Adipocyte (in vitro differentiated cells): ENCODE measurements at places on chromosomes 5 and 9.

- DNase-seq: peak; percentile 87
Measured at GRCh38 chr9:84343111-84343521, 2.6 kb upstream of the SLC28A3 start.

DNA sequence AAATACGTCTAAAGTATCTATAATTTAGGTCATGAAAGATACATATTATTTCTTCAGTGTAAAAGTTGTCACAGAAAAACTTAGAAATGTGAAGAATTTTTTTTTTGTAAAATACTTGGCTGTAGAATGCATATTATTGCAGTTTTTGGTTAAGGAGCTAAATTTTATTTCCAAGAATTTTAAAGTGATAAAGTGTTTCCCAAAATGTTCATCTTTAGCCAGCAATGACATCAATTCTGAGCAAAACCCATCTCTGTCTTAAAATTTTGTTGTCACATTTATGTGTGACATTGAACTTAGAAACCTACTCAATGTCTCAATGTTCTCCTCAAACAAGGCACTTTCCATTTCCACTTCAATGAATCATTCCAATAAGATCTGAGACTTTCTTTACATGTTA lies 47.8 kb upstream of the RPS23 start:
- no peak for DNase-seq

DNA sequence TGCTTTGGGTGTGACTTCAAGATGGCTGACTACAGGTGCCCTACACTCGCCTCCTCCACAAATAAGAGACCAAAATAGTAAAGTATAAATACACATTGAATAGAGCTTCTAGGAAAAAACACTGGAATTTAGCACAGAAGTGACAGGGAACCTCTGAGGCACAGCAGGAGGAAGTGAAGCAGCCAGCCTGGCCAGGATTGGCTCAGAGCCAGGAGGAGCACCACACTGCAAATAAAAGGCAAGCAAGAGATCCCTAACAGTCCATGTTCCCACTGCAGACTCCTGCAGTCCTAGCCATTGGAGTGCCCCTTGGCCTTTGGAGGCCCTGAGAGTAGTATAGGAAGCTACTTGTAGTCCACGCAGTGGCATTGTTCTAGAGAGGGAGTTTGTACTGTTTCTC lies 186.7 kb upstream of the TLX3 start:
- no peak for DNase-seq

- no peak for DNase-seq
Measured at GRCh38 chr5:38257308-38258041, 884 bp upstream of the EGFLAM start.

DNA sequence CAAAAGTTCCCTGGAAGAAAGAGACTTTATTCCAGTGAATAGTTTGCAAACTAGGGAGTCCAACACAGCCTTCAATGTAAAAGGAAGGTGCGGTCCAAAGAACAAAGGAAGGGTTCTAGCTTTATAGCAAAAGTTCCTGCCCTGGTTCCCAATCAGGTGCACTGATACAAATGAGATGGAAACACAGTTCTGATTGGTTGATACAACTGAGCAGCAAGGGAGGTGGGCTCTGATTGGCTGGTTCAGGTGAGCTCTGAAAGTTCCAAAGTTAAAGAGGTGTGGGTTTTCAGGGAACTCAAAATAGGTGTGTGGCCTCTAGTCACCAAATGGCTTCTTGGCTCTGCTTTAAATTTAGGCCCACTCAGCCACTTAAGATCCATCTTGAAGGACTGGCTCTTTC lies 43.1 kb downstream of the P4HA2 start:
- no peak for DNase-seq

DNA sequence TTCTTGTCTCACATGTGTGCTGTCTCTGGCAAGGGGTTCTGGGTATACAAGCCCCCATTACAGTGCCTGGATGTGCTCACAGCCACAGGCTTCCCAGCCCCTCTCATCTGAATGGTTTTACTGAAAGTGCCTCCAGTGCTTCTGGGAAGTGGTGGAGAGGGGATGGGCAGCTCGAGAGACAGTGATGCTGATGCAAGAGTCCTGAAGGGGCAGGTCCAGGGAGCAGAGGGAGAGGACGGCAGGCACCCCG lies 93.5 kb downstream of the PHF2 start:
- peak; percentile 3 for DNase-seq

DNA sequence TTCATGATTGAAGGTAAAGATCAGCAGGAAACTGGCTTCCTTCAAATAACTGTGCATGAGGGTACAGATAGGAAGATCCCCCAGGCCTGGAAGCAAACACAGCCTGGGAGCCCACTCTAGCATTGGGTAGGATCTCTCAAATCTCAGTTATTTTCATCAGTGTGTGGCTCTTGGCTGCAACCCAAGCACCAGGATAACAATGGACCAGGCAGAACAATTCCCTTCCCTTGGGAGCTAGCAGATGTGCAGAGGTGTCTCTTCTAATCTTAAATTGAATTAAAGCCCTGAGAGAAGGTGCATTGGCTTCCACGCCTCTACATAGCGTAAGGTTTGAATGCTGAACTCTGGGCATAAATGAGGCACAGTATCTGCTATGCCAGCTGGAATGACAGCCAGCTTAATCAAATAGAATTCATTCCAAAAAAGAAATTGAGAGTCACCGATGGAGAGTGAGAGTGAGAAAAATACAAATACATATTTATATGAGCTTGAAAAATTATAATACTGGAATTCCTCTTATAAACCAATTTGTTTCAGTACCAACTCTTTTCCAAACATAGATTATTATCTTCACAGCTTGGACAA lies 957.3 kb downstream of the CDH12 start:
- DNase-seq: no peak

GRCh38 chr5:18375641-18376040 lies 741.4 kb downstream of the TAF11L14 start:
- no peak for DNase-seq

- DNase-seq: no peak
Measured at GRCh38 chr9:124014211-124014955, 2.8 kb downstream of the LHX2 start.
